HT1080 (cell line): ENCODE measurements at places on chromosomes 12 and 14.

DNA sequence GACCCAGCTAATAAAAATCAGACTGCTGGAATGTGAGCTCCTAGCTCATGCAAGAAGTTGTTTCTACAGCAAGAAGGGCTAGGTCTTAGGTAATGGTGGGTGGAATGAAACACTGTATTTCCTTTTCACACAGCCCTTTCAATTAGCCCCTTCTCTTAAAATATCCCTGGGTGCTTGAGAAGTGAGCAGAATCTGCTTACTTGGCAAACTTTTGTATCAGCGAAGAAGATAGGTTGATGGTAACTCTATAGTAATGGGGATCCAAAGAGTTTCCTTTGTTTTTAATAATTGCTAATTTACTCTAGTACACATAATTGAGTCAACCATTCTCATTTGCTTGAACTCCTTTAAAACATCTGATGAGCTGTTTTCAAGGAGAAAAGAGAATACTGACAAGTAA lies 100.6 kb upstream of the FSCB start:
- DNase-seq: no peak

DNA sequence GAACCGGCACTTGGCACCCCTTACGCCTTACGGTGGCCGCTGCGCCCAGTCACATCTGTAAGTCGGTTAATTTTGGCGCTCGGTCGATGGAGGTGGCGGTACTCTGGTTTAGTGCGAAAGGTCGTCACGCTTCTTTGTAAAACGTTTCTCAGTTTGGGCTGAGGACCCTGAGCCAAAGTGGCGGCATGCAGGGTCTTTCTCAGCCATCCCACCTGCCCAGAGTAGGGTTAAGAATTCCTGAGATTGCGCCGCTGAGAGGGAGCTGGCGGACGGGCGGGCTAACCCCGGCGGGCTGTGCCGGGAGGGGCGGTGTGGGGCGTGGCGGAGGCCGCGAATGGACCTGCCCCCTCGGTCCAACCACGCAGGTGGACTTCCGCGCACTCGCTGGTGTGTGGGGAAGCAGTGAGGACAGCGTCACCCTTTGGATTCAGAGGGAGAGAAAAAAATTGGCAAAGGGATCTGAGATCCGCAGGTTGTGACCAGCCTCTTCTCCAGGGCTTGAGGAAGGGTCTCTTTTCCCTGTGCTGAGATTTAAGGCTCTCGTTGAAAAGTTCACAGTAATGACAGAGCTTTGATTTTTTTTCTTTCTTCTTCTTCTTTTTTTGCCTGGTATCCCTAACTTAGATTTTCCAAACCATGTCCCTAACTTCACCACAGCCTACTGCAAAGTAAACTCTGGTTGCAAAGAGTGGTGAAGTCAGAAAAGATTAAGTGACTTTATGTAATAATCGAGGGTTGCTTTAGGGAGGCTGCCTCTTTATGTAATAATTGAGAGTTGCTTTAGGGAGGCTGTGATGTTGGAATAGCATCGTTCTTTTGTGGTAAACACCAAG lies 602 bp upstream of the FBXO33 start:
- DNase-seq: peak; percentile 89

GRCh38 chr12:113184900-113185179 lies 438 bp downstream of the DDX54 start:
- DNase-seq: peak; percentile 91

DNA sequence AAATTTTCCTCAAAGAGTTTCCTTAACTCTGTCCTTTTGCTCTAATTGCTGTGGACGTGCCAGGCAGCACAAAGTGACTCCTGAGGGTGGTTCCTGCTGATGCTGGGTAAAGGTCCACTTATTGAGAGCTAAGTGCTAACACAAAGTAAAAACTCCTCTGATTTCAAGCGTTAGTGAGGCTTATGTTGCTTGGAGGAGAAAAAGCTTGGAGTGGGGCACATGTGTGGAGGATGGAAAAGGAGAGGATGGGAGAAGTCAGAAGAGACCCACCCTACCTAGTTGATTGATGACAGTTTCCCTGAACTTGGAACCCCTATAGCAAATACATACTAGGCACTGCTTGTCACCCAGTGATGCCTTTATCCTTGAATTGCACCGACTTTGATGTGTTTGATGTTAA lies 10.1 kb upstream of the SLC11A2 start:
- DNase-seq: no peak

DNA sequence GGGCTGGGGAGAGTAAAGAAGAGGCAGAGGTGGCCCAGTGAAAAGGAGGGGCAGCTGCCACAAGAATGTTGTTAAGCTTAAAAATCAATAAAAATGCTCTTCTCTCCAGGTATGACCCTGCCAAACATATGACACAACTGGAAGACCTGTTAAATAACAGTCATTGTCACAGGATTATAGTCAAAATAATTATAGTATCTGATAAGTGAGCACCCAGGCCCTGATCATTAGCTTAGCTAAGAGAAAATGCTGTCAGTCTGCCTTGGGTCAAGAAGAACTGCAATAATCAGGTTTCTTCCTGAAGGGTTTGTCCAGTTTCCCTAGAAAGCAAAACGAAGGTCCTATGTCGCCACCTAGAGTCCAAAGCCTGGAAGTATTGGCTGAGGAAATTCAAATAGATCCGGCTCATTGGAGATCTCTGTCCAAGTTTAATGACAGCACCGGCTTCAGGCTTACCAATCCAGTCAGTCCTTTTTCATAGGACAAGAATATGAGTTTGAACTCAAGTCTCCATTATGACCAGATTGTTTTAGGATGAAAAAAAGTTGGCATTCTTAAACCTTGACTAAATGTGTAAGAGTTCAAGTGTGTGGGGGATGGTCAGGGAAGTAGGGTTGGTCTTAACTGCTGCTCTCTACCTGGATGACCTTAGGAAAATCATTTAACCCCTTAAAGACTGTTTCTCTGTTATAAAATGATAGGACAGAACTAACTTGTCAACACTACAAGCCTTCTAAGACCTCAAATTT lies 22.5 kb upstream of the NKX2-8 start:
- DNase-seq: peak; percentile 64

DNA sequence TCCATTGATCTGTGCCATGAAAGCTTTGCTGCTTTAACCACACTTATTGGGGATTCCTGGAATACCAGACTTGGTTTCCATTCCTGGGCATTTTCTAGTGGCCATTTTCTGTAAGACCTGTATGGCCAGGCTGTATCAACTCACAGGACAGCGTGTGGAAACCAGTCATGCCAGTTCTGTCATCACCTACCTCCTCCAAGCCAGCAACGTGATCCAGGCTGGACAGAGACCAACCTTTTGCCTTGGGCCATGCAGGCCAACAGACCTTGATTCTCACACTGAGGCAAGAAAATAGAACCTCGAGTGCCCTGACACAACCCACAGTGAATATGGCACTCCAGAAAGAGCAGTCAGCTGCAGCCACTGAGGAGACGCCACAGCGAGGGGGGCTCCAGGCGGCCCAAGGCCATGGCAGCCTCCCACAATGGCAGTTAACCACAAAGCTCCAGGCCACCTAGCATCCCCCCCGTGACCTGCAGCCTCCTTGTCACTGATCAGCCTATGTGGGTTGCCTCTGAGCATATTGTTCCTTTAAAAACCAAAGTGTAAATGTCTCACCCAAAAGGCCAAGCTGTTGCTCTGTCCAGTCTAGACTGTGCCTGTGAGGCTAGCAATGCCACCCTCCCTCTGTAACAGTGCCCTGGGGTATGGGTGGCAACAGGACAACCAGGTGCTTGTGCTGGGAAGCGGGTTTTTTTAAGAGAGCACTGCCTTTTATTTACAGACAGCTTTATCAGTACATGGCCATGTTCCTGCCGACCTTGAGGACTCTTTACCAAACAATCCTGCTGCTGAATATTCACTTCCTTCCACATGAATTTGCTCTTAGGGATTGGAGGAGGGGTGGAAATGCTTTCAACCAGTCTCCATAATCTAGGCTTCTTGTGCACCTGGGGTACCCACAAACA lies 168.7 kb upstream of the HIF1A start:
- DNase-seq: peak; percentile 23
